Endothelial cell of umbilical vein (primary cell): ENCODE measurements at places on chromosomes 5 and 9. TPM values are rescaled to one million over a fixed set of nuclear protein-coding genes. Genes with fewer than 3 reads are reported as not detected.

Gene TOPORS
- 16.2 and 16.8 TPM in 2 replicates for total RNA-seq

Gene PCDHGA10
- total RNA-seq, result 4.4 and 5.8 TPM in 2 replicates

Gene LHX3
- not detected in 2 replicates for total RNA-seq

DNA sequence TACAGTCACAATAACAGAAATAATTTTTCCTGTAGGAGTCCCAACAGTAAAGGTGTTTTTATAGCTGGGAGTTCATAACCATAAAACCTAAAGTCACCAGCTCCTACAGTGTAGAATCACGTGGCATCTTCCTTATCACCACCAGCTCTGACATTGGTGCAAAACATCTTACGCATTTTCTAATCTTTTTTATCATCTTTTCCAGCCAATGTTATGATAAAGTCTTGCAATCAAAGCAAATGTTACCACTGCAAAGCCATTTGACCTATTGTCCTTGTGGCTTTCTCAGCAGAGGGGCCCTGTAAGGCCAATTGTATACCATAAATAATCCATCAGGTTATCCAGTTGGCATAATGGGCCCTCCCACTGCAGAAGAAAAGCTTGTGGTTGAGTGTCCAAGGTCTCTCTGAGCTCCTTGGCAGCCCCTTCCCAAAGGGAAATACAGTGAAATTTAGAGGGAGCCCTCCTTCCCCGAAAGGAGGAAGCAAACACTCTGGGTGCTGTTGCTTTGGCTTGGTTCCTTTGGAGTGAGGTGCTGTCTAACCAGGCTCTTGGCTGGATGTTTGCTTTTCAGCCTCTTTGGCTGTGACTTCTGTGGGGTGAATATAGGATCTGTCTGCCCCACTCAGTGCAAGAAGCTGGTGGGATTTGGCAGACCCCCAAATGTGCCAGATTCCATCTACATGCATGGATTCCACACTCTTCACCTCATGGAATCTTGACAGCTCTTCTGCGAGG lies 29.3 kb upstream of the CPEB4 start:
- no peaks in the 10 kb centered on the region for H3K36me3 ChIP-seq
- no peaks in the 10 kb centered on the region for H3K27me3 ChIP-seq
- peaks cover 16% of the 10 kb centered on the region for H3K4me1 ChIP-seq
- no peak for DNase-seq

DNA sequence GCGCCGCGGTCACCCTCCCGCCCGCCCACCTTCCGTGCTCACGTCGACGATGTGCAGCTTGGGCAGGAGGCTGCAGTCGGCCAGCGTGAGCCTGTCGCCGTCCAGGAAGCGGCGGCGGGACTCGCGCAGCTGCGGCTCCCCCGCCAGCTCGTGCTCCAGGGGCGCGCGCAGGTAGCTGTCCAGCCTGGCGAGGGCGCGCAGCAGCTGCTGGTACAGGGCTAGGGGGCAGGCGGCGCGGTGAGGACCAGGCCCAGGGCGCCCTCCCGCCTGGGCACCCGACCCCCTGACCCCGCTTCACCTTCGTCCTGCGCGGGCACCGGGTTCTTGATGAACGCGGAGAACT lies 1.5 kb downstream of the CLIC3 start:
- no peak for DNase-seq
- no peaks in the 10 kb centered on the region for H3K27me3 ChIP-seq
- peaks cover 32% of the 10 kb centered on the region for H3K4me1 ChIP-seq
- no peak overlapping the region for H3K4me3 ChIP-seq
- no peaks in the 10 kb centered on the region for H3K36me3 ChIP-seq

DNA sequence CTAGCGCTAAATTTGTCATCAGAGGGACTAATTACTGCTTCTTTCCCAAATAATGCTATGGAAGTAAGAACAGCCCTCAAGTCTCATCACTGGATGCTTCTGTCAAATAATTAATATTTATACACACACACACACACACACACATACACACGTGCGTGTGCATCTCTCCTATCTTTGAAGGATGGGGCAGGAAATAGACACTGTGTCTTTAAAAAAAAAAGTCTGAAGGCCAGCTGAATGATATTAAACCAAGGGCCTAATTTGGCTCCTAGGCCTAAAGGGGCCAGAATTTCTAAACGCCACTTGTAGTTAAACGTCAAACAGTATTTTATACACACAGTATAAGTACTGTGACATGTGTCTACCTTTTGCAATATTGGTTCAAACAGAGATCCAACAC lies 3.3 kb downstream of the SLF1 start:
- no peak overlapping the region for H3K4me3 ChIP-seq
- no peak overlapping the region for H3K27ac ChIP-seq
- H3K27me3 ChIP-seq, result no peaks in the 10 kb centered on the region
- no peaks in the 10 kb centered on the region for H3K36me3 ChIP-seq
- H3K4me1 ChIP-seq, result peaks cover 13% of the 10 kb centered on the region

DNA sequence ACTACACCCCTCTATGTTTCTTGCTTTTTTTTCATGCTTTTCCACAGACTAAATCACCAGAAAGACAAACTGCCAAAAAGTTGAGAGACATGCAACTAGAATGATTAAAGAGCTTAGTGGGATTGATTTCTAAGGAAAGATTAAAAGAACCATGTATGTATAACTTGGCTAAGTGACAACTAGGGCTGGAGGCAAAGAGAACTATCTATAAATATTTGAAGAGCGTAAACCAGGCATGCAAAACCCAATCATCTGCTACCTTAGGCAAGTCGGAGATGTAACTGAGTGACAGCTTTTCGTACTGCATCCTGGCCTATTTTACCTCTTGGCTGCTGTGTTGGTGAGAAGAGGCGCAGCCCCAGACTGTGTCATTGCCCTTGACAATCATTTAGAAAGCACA lies 121.0 kb upstream of the TLX3 start:
- no peak overlapping the region for H3K27ac ChIP-seq
- DNase-seq, result no peak
- H3K36me3 ChIP-seq, result no peaks in the 10 kb centered on the region
- no peaks in the 10 kb centered on the region for H3K4me1 ChIP-seq
- H3K27me3 ChIP-seq, result no peaks in the 10 kb centered on the region

- DNase-seq, result no peak
- no peaks in the 10 kb centered on the region for H3K27me3 ChIP-seq
- H3K36me3 ChIP-seq, result no peaks in the 10 kb centered on the region
- no peak overlapping the region for H3K4me3 ChIP-seq
- H3K4me1 ChIP-seq, result no peaks in the 10 kb centered on the region
- H3K27ac ChIP-seq, result no peak overlapping the region
Measured at GRCh38 chr5:175103746-175104145, 340.2 kb downstream of the DRD1 start.

- H3K27me3 ChIP-seq, result no peaks in the 10 kb centered on the region
- no peak overlapping the region for H3K4me3 ChIP-seq
- no peaks in the 10 kb centered on the region for H3K36me3 ChIP-seq
- H3K27ac ChIP-seq, result no peak overlapping the region
- H3K4me1 ChIP-seq, result peaks cover 27% of the 10 kb centered on the region
Measured at GRCh38 chr9:137318602-137319001, 16.5 kb upstream of the NRARP start.

GRCh38 chr5:149056616-149057165 lies 6.2 kb downstream of the SH3TC2 start:
- DNase-seq, result no peak
- no peaks in the 10 kb centered on the region for H3K27me3 ChIP-seq
- no peaks in the 10 kb centered on the region for H3K36me3 ChIP-seq
- no peak overlapping the region for H3K4me3 ChIP-seq
- no peak overlapping the region for H3K27ac ChIP-seq

DNA sequence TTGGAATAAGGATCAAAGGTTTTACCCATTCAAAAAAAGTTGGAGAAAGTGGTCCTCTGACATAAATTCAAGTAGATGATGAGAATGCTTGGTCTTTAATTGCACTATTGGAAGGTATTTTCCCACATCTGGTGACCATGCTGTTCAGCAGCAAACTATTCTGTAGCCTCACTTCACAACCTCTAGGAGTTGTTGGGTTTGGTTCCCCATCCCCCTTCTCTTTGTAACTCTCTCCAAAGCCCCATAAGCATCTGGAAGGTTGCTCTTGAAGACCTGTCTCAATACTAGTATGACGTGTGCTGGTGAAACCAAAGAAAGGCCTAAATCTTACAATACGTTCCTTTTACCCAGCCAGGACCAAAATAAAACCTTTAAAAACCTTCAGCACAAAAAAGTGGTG lies 8.5 kb downstream of the RGMB start:
- H3K27me3 ChIP-seq, result no peaks in the 10 kb centered on the region
- peaks cover 20% of the 10 kb centered on the region for H3K36me3 ChIP-seq
- no peak overlapping the region for H3K27ac ChIP-seq
- H3K4me1 ChIP-seq, result peaks cover 3% of the 10 kb centered on the region

GRCh38 chr9:25964239-25964638 lies 286.0 kb upstream of the TUSC1 start:
- no peak overlapping the region for H3K27ac ChIP-seq
- no peak overlapping the region for H3K4me3 ChIP-seq
- DNase-seq, result peak; percentile 70
- no peaks in the 10 kb centered on the region for H3K27me3 ChIP-seq
